ENCODE measurements at places on chromosomes 7 and 10. TPM values are rescaled to one million over a fixed set of nuclear protein-coding genes. Genes with fewer than 3 reads are reported as not detected.

GRCh38 chr10:121627876-121628581 is 29.8 kb upstream of the FGFR2 start:
- DNase-seq, result no peak
- no peak overlapping the region for H3K27ac ChIP-seq
- no peaks in the 10 kb centered on the region for H3K4me1 ChIP-seq
- no peaks in the 10 kb centered on the region for H3K36me3 ChIP-seq

GRCh38 chr10:124568339-124568738 is 106.7 kb downstream of the LHPP start:
- DNase-seq, result no peak
- no peaks in the 10 kb centered on the region for H3K36me3 ChIP-seq
- H3K4me1 ChIP-seq, result no peaks in the 10 kb centered on the region
- H3K27ac ChIP-seq, result no peak overlapping the region
- no peak overlapping the region for H3K4me3 ChIP-seq
- no peaks in the 10 kb centered on the region for H3K27me3 ChIP-seq

GRCh38 chr10:47190802-47191450 is 109.1 kb upstream of the GDF10 start:
- no peak overlapping the region for H3K27ac ChIP-seq
- H3K27me3 ChIP-seq, result no peaks in the 10 kb centered on the region
- no peaks in the 10 kb centered on the region for H3K4me1 ChIP-seq
- H3K4me3 ChIP-seq, result no peak overlapping the region

The CCNY gene
- 71.9 TPM for total RNA-seq

The FOXI2 gene
- 0.48 TPM for total RNA-seq

- no peaks in the 10 kb centered on the region for H3K4me1 ChIP-seq
- H3K27me3 ChIP-seq, result no peaks in the 10 kb centered on the region
- no peak for DNase-seq
- no peaks in the 10 kb centered on the region for H3K36me3 ChIP-seq
- no peak overlapping the region for H3K4me3 ChIP-seq
- H3K27ac ChIP-seq, result no peak overlapping the region
Observed at GRCh38 chr10:28434063-28434462, 98.9 kb upstream of the WAC start.

DNA sequence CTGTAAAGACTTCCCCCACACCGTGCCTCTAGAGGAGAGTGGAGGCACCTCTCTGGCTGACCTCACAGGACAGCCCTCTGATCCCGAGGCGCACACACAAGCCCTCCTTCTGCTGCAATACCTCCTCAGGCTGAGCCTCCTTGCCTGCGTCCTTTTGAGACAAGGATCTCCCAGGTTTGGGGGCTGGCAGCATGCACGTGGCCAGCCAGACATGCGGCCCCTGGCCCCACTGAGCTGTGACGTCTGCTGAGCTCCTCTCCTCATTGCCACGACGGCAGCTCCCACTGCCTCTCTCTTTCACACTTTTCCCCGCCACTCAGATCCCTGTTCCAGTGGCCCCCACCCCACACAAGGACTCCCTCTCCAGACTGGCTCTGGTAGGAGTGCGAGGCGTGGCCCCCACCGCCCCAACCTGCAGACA is 12.2 kb upstream of the DNAAF5 start:
- no peaks in the 10 kb centered on the region for H3K36me3 ChIP-seq
- H3K27me3 ChIP-seq, result no peaks in the 10 kb centered on the region
- H3K4me1 ChIP-seq, result no peaks in the 10 kb centered on the region
- no peak for DNase-seq

The TUBAL3 gene
- not detected for total RNA-seq

The ZNF467 gene
- total RNA-seq, result 13.3 TPM

- no peak overlapping the region for H3K27ac ChIP-seq
- DNase-seq, result no peak
- no peak overlapping the region for H3K4me3 ChIP-seq
Observed at GRCh38 chr10:97135464-97135863, 50.3 kb downstream of the SLIT1 start.

DNA sequence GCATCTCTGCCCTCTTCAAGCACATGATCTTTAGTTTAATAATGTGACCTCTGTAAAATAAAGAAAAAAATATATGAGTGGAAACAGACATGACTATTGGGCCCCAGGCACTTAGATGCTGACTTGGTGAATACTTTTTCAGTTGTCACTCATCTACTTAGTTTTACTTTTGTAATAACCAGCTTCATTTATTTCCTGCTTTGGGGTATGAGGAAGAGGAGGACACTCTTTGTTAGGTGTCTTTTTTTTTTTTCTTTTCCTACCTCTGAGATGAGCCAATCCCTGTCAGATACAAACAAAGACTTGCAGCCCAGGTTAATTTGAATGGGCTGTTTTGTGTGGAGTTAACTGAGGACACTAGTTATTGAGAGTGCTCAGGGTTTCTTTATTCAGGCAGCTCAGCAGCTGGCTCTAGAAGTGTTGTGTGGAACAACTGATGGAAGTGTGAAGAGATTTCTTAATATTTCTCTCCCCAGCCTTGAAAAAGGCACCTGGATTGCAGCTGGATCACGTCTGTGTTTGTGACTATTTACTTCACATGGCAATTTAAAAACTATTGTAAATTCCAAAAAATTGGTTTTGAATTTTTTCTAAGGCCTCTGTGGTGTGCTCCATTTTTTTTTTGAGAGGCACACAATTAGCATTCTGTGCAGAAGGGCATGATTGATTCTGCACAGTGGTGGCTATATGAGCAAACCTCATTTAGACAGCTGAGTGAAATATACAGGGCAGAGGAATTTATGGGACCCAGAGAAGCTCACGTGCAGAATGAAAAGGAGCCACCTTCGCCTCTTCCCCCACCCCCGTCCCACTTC is 333.8 kb downstream of the LRMDA start:
- no peak overlapping the region for H3K4me3 ChIP-seq
- H3K27me3 ChIP-seq, result no peaks in the 10 kb centered on the region
- no peaks in the 10 kb centered on the region for H3K4me1 ChIP-seq
- H3K36me3 ChIP-seq, result no peaks in the 10 kb centered on the region

DNA sequence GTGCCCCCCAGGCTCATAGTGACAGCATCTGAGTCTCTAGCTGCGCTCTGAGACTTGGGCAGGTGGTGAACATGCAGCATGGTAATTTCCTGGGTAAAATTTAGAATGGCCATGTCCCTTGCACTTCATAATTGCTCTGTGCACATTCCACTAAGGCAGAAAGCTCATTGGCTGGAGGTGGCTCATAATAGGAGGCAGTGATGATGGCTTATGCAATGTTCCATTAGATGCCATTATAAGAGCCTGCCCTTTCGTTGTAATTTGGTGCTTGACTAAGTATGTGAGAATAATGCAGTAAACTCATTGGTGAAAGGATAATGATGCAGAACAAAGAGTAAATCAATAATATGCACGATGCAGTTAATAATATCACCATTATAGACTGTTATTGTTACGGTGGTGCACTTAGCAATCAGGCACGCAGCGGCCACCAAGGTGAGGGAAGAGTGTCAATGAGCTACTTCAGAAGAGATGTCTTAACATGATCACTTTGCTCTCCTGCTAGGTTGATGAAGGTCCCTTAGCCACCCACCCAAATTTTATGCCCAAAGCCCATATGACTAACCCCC is 545.9 kb downstream of the KCNMA1 start:
- DNase-seq, result no peak
- H3K4me3 ChIP-seq, result no peak overlapping the region
- H3K4me1 ChIP-seq, result no peaks in the 10 kb centered on the region
- H3K27ac ChIP-seq, result no peak overlapping the region
- H3K27me3 ChIP-seq, result no peaks in the 10 kb centered on the region

DNA sequence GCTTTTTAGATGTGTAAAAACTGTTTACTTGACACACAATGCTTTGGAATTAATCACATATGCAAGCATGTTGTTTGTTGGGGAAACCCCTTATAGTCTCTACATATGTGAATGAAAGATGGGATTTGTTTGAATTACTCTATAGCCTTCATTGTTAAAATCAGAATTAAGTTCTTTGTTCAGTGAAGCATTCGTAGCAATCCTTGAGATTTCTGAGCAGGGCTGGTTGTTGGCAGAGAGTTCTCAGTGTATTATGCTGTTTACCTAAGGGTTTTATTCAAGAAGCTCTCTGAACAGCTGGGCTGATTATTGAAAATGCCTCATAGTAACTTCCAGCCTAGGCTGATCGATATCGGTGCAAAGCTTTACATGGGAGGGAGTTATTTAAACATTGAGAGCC is 190.9 kb downstream of the VTI1A start:
- H3K36me3 ChIP-seq, result no peaks in the 10 kb centered on the region
- DNase-seq, result no peak
- H3K27ac ChIP-seq, result no peak overlapping the region
- no peak overlapping the region for H3K4me3 ChIP-seq

GRCh38 chr10:102712843-102713538 is 1.2 kb downstream of the ARL3 start:
- no peaks in the 10 kb centered on the region for H3K4me1 ChIP-seq
- peak overlapping the region; percentile 38 for H3K4me3 ChIP-seq
- no peak for DNase-seq
- no peak overlapping the region for H3K27ac ChIP-seq
- H3K27me3 ChIP-seq, result no peaks in the 10 kb centered on the region

GRCh38 chr7:83852136-83852535 is 203.2 kb upstream of the SEMA3E start:
- no peak overlapping the region for H3K27ac ChIP-seq
- no peaks in the 10 kb centered on the region for H3K4me1 ChIP-seq
- no peak overlapping the region for H3K4me3 ChIP-seq
- no peaks in the 10 kb centered on the region for H3K36me3 ChIP-seq
- no peak for DNase-seq

The DNAH11 gene
- total RNA-seq, result 2.6 TPM

GRCh38 chr10:32333849-32334248 is 13.1 kb downstream of the EPC1 start:
- H3K27ac ChIP-seq, result no peak overlapping the region
- H3K4me1 ChIP-seq, result peaks cover 31% of the 10 kb centered on the region
- H3K4me3 ChIP-seq, result no peak overlapping the region
- no peaks in the 10 kb centered on the region for H3K27me3 ChIP-seq
